Inflammatory macrophage treated with lipopolysaccharide for 1 hour (primary cell): ENCODE measurements at places on chromosomes 11 and 22.

DNA sequence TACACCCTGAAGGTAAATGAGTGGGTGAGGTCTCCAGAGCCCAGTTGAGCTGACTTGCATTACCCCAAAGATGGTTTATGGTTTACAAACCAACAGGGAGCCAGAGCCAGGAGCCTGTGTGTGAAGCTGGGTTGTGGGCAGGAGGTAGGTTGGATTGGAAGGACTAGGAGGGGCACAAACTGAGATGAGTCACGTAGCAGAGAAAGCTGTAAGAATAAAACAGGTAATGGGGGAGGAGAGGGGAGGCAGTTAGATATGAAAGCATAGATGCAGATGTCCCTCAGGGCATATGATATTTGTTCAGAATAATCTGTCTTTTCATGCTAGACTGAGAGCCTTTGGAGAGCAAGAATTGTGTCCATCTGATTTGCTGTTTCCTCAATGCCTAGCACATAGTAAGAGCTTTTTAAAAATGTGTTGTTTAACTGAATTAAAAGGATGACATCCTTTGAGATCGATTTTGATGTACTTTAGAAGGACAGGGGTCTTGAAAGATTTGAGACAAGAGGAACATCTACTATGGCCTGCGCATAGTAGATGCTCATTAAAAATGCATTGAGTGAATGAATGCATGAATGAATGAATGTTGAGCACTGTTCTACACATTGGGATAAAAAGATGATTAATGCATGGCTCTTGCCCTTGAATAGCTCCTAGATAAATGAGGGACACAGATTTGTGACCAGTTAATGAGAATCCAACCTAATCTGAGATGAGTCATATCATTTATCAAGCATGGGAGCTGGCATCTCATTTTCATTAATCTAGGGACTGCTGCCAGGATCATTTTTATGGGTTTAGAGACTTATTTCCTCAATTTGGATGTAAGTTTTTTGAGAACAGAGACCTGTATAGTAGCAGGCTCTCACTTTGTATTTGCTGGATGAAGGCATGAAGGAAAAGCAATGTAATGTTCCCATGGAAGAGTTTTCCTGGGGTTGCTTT lies 175.8 kb upstream of the BDNF start:
- DNase-seq: no peak

DNA sequence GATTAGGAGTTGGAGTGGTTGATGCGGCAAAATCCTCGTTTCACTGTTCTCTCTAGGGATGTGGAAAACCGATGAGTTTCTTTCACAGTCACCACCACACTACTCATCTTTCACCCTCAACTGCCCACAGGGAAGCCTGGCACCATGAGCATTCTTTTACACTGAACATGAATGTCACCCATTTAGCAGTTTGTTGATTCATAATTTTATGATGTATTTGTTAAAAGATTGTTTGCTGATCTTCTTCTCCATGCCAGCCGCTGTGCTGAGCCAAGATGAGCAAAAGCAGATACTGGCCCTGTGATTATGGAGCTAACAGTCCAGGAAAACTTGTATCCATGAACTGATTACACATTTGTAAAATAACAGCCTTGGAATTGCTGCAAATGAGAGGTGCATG lies 3.9 kb upstream of the SCGB1D2 start:
- no peak for DNase-seq

GRCh38 chr11:18726040-18726439 lies at the start of gene IGSF22:
Gene IGSF22 (minus strand): TSS chr11:18726188. CDS start chr11:18724236, 1,952 bp downstream.
- no peak for DNase-seq

DNA sequence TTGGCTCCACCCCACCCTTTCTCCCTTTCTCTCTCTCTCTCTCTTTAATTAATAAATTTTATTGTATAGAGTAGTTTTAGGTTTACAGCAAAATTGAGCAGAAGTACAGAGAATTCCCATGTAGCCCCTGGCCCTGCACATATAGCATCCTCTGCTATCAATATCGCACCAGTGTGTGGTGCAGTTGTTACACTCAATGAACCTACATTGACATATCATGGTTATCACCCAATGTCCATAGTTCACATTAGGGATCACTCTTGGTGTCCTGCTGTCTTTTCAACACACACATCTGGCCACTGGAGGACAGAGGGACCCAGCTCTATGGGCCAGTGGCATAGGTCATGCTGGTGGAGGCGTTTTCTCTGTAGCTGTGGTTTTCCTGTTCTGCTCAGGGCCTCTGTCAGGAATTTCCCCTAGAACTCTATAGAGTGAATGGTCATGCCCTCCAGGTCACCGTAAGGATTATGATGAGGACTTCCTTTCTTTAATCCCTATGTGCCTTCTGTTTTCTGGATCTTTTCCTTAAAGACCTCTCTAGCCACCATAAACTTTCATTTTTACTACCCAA lies 98.2 kb upstream of the NAV2 start:
- peak; percentile 86 for DNase-seq

GRCh38 chr11:19577391-19577975 lies 135.2 kb upstream of the NAV2 start:
- no peak for DNase-seq

GRCh38 chr11:60699284-60699691 lies at the start of gene MS4A8:
Gene MS4A8 (plus strand): TSS chr11:60699612. CDS start chr11:60700861, 1,249 bp downstream.
- DNase-seq: no peak

DNA sequence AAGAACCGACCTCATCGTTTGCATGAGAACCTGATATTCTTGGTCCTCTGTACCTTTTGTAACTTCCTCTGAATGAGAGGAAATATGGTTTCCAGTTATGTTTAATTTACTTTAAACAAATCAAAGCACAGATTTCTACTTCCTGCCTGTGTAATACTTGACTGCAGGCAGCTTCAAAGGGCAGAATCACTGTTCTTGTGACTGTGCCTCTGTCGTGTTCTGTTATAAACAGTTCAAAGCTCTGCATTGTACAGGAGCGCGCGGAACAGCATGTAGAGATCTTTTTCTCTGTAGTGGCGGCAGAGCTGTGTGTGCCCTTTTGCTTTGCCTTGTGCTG lies 73.2 kb upstream of the CLDN5 start:
- no peak for DNase-seq
